ENCODE measurements at places on chromosomes 6 and 20.

DNA sequence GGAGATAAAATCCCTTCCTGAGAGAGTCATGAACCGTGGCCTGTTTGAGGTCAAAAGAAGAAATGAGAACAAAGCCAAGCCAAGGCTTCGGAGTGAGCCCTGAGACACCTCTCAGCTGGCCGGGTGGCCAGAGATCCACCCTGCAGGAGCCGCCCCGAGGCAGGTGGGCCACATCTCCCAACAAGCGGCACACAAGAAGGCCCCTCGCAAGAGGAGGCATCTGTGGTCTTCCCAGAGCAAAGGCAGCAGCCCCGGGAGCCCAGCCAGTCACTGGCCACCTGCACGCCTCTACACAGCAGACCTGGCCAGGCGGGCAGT, 30.9 kb upstream of the AFDN start:
- DNase-seq, result no peak

DNA sequence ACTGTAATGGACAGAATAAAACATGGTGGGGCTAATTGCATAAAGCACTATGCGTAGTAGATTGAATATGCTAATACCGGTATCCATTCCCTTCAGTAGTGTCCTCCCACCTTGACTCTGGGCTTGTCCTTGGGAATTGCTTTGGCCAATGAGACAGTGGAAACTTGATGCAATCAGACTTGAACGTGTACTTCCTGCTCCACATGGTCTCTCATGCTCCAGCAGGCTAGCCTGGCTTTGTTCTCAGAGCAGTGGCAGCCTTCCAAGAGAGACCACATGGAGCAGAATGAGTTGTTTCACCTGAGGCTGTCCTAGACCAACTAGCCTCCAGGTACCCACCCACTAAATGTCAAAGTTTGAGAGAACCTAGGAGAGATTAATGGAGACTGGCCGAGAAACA, 37.0 kb upstream of the BTBD3 start:
- no peak for DNase-seq

GRCh38 chr6:136923116-136923953, 1.2 kb downstream of the SLC35D3 start:
- no peak for DNase-seq

GRCh38 chr6:119311514-119312142, 37.9 kb downstream of the MAN1A1 start:
- DNase-seq, result no peak
